Stimulated activated CD8-positive, alpha-beta memory T cell treated with anti-CD3 and anti-CD28 coated beads, Interleukin-15, amount 100 ng/mL, for 48 hours (primary cell): ENCODE measurements at places on chromosomes 3 and 15.
A peak's percentile ranks its signal among the peaks of the same experiment; 100 is the strongest.

- DNase-seq = no peak
These were observed 35.9 kb downstream of the KY start for GRCh38 chr3:134614955-134615354.

GRCh38 chr15:71295603-71296314 lies 180.5 kb downstream of the THSD4 start:
- no peak for DNase-seq

DNA sequence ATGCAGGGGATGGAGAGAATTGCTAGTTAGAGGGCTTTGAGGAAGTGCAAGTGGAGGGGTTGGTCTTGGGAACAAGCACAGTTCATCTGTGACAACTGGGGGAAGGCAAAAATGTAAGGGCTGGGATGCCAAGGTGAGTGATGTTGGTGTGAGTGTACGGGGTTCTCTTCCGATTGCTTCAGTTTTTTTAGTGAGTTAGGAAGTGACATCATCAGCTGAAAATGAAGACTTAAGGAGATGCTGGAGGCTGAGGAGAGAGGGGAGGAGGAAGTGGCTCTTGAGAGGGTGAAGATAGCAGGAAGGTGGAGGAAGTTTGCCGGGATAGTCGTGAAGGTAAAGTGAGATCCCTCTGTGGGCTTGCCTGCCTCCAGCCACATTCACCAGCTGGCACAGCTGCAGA lies 12.7 kb downstream of the TICRR start:
- DNase-seq = no peak

- DNase-seq = no peak
These were observed 132.7 kb downstream of the SLC25A26 start for GRCh38 chr3:66353530-66353929.

GRCh38 chr15:76517910-76518309 lies 181.3 kb downstream of the ISL2 start:
- no peak for DNase-seq

DNA sequence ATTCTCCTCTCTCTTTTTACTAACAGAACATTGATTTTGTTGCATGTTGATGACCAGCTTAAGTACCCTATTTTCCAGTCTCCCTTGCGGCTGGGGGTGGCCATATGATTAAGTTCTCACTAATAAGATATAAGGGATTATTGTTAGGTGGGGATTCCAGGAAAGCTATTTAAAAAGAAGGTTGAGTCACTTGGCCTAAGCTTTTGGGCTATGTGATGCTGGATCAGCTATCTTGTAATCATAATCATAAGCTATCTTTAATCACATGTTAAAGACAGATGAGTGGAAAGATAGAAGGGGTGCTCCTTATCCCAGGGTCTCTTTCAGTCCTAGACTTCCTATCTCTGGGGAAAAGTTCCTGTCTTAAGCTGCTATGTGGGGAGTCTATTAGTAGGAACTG lies 59.9 kb downstream of the CGNL1 start:
- DNase-seq = no peak

GRCh38 chr3:122646146-122646988 lies 34.3 kb upstream of the PARP14 start:
- no peak for DNase-seq

GRCh38 chr15:45550436-45550835 lies 27.9 kb upstream of the SLC30A4 start:
- DNase-seq = no peak

DNA sequence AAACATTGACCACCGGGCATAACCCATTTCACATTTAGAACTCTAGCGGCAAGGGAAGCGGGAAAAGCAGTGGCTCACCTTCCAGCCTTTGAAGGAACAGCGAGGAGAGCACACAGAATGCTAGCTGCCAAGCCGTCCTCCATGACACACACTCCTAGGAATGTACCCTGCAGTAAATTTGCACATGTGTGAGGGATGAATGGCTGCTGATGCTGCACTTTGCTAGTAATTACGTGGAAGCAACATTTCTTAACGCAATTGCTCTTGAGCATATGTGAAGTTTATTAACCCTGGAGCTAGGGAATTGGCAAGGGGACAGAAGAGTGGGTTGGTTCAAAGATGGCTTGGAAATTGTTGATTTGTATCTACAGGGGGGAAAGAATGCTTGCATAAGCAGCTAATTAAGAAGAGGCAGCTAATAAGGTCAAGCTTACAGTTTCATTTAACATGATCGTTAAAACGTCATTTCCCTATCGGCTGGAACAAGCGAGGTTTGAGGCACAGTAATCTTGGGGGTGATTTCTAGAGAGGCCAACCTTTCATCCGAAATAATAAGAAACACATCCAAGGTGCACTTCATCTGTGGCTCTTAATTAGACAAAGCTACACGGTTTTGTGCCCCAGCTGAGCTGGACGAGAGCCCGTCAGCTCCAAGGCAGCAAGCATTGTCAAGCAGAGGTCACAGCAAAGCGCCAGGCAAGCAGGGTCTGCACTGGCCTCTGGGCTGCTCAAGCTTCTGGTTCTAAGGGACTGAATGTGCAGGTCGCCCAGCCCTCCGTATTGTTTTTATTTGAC lies 123.4 kb downstream of the CHSY1 start:
- DNase-seq = no peak

GRCh38 chr3:158802409-158803268 lies 785 bp downstream of the MFSD1 start:
- DNase-seq = no peak

GRCh38 chr15:25863111-25863967 lies at the start of gene ATP10A:
ATP10A (minus strand) TSS chr15:25863327; CDS start chr15:25863096, 231 bp downstream.
- DNase-seq = peak; percentile 56

DNA sequence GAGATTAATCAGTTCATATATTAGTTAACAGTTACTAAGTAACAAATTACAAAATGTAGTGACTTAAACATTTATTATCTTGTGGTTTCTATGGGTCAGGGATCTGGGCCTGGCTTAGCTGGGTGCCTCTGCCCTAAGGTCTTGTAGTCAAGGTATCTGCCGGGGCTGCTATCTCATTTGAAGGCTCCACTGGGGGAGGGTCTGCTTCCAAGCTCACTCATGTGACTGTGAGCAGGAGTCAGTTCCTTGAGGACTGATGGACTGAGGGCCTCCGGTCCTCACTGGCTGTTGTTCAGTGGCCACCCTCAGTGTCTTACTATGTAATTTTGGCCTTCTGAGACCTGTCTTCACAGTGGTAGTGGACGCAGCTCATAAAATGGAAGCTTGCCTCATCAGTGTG lies 135.9 kb upstream of the PLXNA1 start:
- DNase-seq = no peak

DNA sequence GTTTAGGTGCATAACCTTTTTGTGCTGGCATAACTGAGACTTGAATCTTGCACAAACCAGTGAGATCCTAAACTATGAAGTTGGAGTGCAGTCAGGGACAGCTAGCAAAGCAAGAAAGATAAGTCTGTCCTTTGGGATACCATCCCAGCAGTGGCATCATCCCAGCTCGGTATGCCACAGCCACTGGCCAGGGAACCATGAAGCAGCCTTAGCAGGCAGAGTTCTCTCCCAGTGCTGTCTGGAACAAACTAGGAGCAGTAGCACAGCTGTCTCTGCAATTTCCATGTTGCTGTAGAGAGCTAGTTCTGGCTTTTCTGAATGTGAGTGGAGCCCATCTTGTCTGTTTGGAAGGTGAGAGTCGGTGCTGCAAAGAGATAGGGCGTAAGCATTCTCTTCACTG lies 130.3 kb downstream of the DTWD1 start:
- DNase-seq = no peak

GRCh38 chr15:90968434-90968833 lies 13.8 kb downstream of the RCCD1 start:
- no peak for DNase-seq

DNA sequence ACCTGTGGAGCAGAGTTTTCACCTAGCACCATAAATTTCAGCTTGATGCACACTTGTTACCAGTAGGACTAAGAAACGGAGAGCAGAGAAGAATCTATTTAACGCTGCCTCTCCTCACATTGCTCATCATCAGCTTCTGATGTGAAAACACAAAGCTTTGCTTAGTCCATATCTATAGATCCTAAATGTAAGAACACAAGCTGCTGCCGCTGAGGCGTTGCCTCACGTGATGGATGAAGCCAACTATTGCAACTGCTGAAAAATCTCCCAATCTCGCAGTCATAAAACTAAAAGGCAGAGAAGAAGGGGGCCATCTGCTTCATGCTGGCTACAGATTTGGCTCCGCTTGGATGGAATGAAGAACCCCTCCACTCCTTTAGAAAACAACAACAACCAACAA lies 42.7 kb downstream of the CADPS start:
- DNase-seq = no peak

DNA sequence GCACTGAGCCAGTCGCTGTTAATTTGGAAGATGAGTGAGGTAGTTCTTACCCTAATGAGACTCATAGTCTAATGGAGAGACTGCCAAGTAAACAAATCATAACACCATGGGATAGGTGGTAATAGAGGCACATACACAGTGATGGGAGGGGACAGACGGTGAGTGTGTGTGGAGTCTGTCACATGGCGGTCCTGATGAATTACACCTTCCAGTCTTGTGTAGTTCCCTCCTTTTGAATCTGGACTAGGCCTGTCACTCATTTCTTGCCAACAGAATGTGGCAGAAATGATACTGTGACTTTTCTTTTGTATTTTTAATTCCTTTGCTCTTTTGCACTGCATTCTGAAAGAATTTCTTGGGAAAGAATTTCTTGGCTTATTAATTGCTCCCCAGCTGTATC lies 78.1 kb downstream of the NR1D2 start:
- DNase-seq = no peak

- no peak for DNase-seq
These were observed 75.0 kb downstream of the PEX5L start for GRCh38 chr3:179961703-179962078.

GRCh38 chr3:159732172-159733111 lies 256.2 kb upstream of the IL12A start:
- no peak for DNase-seq
